ENCODE measurements at places on chromosomes 13 and 19.

DNA sequence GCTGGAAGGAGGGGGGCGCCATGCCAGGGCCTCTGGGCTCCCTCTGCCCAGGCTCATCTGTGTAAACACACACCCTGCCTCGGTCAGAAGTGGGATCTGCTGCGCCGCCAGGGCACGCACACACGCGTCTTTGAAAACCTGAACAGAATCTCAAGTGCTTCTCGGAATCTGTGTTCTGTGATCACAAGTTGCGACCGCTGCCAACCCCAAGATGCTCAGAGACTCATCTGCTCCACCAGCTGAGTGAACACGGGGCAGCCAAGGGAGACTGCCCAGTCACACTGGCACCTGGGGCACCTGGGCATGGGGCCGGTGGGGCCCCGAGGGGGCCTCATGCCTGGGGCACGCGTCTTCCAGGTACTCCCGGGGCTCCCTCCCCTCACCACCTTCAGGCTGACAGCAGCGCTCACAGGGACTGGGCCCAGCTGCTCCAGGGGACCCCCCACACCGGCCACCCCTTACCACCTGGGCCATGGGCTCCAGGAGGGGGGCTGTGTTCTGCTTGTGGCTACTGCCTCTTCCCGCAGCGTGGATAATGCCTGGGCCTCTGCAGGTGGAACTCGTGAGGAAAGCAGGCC lies 59.0 kb downstream of the KLF2 start:
- DNase-seq = no peak

DNA sequence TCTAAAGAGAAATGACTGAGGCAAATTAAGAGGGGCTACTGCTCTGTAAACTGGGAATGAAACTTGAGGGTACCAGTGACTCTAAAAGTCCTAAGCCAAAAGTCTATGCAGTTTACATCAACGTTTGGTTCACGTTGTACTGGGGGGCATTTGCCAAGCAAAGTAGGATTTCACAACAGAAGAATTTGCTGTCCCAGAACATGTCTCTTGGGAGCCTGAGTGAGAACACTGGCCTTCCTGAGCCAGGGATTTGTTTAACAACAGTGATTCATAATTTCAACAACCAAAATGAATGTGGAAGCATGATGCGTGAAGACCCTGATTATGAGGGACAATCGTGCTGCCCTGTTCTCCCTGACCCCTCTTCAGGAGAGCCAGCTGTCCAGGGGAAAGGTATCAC lies 178.0 kb downstream of the OXGR1 start:
- DNase-seq = no peak

- DNase-seq = no peak
These were observed 30.9 kb downstream of the COL4A1 start for GRCh38 chr13:110275931-110276552.

GRCh38 chr19:44512326-44513298 lies 12.3 kb upstream of the ZNF180 start:
- no peak for DNase-seq

GRCh38 chr13:109717686-109718085 lies 68.7 kb downstream of the IRS2 start:
- DNase-seq = no peak

- DNase-seq = no peak
These were observed 776.4 kb upstream of the ATXN8OS start for GRCh38 chr13:69331245-69331644.

DNA sequence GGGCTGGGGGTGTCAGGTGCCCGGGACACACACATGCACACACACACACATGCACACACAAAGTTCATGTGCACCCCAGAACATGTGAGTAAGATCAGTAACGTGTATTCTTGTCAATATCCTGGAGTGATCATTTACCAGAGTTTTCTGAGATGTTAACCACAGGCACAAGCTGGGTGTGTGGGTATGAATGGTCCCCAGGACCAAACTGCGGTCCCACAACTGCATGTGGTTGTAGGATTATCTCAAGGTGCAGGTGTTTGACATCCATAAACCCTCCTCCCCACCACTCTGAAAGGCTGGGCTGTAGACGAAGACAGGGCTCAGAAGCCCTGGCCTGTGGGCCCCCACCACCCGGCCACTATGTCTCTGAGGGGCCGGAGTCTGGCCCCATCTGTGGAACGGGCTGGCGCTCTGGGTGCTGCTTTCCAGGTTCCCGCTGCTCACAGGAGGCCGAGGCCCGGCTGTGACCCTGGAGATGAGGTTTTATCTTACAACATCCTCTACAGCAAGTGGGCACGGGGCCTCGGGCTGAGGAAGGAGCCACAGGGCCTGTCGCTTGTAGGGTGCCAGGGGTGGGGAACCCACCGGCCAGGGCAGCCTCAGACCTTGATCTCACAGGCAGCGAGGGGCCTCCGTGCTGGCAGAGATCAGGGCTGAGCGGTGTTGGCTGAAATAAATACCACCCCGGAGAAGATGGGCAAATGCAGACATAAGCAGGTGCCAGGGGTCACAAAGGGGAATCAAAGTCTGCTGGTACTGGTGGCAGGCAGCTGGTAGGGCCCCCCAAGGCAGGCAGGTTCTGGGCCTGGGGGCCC lies 4.3 kb downstream of the F2RL3 start:
- no peak for DNase-seq

DNA sequence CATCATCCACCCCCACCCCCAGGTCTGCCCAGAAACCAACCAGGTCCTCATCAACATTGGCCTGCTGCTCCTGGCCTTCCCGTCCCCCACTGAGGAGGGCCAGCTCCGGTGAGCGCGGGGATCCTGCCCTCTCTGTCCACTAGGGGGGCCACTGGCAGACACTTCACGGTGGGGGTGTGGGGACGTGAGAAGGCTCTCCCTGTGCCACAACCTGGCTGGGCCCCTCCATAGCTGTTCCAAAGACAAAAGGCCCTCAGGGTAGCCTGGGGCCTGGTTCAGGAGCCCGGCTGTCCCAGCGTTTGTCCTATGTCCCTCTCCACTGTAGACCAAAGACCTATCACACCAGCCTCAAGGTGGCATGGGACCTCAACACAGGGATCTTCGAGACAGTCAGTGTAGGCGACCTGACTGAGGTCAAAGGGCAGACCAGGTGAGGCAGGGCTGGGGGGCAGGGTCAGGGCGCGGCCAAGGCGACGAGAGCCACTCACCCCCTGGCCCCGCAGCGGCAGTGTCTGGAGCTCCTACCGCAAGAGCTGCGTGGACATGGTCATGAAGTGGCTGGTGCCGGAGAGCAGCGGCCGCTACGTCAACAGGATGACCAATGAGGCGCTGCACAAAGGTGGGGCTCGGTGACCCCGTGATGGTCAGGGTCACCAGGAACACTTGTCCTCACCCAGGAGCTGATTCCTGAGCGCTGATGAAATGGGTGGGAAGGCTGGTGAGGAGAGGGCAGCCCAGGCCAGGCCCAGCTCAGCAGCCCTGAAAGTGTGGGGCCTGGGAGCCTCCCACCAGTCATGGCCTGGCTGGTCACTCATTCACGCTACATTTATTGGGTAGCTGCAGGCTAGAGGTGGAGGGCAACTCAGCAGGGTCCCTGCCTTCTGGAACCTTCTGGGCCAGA lies 7.9 kb downstream of the DCAF15 start:
- no peak for DNase-seq

DNA sequence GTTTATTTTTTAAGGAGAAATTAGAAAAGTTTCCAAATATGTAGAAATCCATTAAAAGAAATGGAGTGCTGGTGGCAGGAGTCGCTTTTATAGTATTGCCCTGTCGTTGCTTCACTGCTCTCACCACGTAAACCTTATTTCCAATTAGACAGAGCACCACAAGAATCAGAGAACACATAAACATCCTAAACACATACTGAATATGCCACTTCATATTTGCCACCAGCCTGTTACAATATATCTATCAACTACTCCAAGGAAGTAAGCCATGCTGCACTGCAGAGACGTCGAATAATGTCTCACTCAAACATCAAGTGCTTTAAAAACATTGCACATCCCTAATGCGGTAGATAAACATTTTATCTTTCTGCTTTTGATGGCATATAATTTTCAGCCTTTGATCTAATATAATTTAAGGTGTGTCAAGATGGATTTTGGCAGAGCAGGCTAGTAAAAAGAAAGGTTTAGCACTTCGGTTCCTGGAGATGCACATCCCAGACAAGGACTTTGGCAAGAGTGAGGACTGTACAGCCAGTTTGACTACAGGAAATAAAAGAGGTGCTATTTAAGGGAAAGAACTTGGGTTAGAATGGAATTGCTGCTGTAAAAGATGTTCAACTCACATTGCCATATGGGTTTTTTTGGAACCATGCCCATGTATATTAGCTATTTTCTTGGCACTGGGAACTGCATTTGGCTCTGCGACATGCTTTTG lies 932.3 kb downstream of the EFNB2 start:
- DNase-seq = no peak

GRCh38 chr19:51327066-51328001 lies 14.6 kb downstream of the VSIG10L start:
- DNase-seq = peak; percentile 52

GRCh38 chr13:49457221-49457620 lies 13.1 kb downstream of the SETDB2 start:
- DNase-seq = no peak

- no peak for DNase-seq
These were observed 10.4 kb upstream of the ZSWIM4 start for GRCh38 chr19:13784731-13785452.

DNA sequence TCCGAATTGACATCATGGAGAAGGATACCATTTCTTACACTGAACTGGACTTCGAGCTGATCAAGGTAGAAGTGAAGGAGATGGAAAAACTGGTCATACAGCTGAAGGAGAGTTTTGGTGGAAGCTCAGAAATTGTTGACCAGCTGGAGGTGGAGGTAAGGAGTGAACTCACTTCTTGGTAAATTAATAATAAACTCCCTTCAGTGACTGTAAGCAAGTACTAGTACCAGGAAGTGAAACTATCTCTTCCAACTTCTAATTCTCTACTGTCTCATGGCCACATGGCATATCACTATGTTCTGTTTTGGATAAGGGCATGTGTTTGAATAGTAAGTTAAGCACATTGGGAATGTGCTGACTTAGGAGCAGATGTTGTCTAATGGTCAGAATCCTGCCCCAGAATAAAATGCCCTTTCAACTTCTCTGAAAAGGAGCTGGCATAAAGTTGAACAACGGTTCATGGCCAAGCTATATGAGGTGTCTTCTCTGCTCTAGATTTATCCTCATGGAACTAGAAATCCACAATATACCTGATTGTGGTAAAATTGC lies 13.4 kb downstream of the OLFM4 start:
- DNase-seq = no peak

GRCh38 chr13:112960706-112961105 lies 8.3 kb upstream of the MCF2L start:
- DNase-seq = no peak

GRCh38 chr19:7482584-7483439 lies 6.0 kb downstream of the PEX11G start:
- no peak for DNase-seq

DNA sequence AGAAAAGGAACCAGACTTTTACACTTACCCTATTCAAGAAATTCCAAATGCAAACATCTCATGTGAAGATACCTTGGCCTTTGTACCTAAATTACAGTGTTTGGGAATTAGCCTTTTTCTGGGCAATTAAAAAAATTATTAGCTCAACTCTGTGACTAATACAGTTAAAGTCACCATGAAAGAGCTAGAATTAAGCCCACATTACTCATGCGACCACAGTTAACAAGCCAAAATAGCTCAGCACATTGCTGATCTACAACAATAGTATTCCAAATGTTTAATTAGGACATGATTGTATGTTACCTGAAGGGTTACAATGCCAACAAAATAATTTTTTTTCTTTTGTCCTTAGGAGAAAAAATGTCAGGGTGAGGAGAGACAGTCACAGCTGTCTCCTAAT lies 263.6 kb upstream of the GPC6 start:
- no peak for DNase-seq

DNA sequence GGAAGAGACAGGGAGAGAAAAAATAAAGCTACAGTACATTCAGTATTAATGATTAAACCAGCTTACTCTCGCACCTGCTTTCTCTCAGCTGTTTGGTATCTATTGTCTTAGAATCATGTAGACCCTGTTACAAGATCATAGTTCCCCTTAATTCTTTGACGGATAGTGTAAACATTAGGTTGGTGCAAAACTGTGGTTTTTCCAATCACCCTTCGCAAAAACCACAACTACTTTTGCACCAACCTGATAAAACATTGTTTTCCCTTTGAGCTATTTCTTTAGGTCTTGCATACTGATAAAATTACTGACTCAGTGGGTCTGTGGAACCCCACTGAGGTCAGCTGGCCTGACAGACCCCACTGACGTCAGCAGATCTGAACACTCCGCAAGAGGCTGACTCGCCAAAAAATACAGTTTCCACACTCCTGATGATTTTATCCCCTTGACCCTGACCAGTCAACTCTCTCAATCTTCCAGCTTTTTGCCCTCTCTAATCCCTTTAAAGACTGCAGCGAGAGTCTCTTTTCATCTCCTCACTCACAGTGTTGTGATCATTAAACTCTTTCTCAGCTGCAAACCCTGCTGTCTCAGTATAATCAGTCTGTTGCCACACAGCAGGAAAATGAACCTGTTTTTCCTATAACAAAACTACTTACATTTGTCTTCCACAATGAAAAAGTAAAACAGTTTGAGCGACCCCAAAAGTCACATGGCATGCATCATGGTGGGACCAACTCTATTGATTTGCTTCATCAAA lies 123.9 kb downstream of the SLITRK6 start:
- no peak for DNase-seq

DNA sequence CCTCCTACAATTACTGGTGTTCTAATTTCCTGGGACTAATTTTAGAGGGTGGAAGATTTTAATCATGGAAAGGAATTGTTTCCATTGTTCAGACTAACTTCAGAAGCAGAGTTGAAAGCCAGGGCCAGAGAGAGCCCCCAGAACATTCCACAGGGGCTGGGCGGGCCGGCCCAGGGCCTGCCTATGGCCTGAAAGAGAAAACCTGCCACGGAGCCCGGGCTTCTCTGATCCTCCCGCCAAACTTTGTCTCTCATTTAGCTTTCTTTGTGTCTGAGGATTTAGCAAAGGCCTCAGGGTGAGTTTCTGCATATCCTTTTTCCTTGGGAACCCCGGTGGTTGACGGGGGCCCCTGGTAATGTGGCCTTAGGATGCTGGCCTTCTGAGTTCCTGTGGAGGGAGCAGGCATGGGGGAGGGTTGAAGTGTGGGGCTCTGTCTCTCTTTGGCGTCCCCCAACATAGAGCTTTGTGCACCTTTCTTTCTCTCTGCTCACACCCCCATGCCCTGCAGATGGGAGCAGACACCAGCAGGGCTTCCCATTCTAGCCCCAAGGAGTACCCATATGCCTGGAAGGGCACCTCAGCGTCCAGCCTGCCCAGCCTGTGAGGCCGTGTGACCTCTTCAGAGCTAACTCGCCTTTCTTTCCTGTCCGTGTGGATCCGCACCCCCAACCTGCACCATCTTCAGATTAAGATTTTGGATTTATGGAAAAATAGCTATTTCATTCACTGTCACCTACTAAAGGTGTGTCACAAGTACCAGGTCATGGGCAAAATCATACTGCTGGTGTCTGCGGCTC lies 539.5 kb downstream of the FGF9 start:
- DNase-seq = no peak

- peak; percentile 68 for DNase-seq
These were observed at the start of gene FKRP for GRCh38 chr19:46745521-46746280. TSS of gene FKRP (plus strand) at chr19:46746057. CDS start at chr19:46755451, 9,394 bp downstream.

- DNase-seq = no peak
These were observed 186.9 kb downstream of the PCCA start for GRCh38 chr13:100275746-100276145.
